ENCODE measurements at places on chromosomes 7 and 10.

DNA sequence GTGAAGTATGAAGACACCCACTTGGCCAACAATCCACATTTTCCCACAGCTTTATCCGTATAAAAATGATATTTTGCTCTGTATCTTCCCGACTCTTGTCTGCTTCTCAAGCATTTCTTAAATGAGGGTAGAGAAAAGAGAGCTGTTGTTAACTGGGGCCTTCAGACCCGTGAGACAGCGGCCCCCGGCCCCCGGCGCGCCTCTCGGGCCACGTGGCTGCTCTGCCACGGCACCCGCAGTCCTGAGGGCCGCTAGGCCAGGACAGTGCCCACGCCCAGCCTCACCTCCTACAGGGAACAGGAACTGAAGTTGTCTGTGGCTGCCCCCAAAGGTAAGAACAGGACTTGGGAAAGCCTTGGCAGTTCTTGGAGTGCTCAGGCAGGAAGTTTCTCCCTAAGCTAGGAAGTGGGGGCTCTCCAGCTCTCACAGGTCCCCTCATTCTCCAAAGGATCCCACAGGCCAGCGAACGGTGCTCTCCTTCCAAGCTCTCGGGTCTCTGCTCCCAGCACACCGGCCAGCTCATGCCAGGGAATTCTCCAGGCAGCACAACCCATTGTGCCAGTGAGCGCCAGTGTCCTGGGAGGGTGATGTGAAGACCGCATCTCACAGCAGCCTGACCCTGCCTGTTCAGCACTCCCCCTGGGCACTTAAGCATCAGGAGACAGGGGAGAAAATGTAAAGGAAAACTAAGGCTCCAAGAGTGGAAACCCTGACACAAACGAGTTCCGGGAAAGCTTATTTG lies 230.3 kb upstream of the PFKP start:
- no peak for DNase-seq

DNA sequence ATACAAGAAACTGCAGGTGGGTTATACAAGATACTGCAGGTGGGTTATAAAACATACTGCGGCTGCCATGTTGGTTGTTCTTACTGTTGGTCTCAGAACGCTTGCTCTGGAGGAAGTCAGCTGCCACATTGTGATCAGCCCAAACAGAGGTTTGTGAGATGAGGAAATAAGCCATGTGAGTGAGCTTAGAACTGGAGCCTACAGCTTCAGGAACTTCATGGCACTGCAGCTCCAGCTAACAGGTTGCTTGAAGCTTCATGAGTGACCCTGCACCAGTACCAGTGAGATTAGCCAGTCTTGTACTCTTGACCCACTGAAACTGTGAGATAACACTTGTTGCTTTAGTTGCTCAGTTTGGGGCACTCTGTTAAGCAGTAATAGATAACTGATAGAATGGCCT lies 74.5 kb upstream of the PRKCQ start:
- DNase-seq, result no peak

DNA sequence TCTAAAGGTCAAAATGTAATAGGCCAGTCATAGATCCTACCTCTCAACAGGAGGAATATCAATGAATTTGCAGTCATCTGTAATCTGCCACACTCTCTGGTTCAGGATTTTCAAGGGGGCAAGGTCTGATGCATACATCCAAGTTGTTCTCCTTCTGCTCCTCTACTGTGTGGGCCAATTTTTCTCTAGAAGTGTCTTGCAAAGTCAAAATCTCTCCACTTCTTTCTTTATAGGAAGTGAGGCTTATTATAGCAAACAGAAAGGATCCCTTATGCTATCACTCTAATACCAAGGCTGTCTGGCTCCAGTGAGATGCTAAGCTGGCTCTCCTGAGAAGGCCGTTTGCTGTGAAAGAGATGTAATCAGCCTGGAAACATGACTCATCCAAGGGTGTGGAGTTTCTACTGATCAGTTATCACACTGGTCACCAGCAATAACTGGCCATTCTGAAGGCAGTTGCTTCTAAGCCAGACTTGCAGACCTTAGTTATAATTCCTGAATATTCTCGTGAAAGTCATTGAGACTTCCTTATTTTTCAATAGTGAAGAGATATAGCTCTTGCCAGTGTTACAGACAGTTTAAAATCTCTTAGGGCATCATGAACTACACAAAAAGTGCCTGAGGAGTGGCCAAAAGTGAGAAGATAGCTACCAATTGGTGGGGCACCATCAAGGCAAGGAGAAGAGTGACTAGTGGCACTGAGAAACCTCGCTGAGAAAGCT lies 43.2 kb upstream of the LRGUK start:
- no peak for DNase-seq

GRCh38 chr7:140597428-140597949 lies 43.1 kb downstream of the DENND2A start:
- no peak for DNase-seq

GRCh38 chr7:142353147-142354060 lies 95.5 kb upstream of the PRSS58 start:
- no peak for DNase-seq

DNA sequence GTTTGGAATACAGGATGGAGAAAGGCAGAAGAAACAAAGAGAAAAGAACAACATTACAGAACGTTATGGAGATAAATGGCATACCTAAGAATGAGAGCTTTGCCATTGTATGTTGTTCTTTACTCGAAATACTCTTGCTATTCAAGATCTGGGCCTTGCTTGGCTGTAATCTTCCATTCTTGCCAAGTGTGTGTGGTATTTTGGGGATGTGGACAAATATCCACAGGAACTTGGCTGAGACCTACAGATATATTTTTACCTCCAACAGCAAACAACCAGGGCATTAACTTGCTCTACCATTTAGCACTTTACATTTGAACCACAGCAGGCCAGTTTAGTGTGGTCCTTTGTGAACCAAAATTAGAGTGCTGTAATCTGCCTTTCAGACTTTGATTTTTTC lies 76.3 kb downstream of the DKK1 start:
- DNase-seq, result no peak

GRCh38 chr7:77684030-77684429 lies 12.2 kb upstream of the RSBN1L start:
- no peak for DNase-seq

DNA sequence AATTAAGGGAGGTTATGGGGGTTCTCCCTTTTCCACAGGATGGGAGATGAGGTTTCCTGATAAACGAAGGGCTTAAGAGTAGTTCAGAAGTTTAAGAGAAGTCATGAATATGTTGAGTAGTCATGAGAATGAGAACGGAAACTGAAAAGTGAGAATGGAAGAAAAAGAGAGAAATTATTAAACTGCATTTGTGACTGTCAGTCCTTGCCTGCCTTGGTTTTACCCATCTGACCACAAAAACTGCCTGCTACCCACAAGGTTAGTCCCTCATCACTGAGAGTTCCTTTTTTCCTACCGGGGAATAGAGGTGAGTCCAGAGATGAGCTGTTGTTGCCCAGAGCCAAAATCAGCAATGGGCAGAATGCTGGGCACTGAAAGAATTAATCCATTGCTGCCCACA lies 174.1 kb upstream of the BET1 start:
- DNase-seq, result no peak

DNA sequence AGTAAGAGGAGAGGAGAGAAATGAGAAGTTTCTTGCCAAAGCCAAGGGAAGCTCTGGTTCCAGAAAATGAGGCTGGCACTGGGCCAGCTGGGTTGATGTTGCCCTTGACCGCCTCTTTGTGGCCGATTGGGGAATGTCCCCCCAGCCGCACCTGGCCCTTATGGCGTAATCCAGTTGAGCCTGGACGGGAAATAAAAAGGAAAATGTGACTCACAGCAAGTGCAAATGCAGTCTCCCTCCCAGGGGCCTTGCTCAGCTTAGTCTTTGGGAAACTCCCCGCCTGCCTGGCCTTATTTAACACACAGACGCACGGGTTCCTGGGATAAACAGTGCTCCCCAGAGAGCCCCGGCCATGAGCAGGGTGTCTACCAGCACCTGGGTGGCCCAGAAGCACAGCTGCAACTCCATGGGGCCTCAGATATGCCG lies 174.8 kb downstream of the KIAA1217 start:
- peak; percentile 15 for DNase-seq

DNA sequence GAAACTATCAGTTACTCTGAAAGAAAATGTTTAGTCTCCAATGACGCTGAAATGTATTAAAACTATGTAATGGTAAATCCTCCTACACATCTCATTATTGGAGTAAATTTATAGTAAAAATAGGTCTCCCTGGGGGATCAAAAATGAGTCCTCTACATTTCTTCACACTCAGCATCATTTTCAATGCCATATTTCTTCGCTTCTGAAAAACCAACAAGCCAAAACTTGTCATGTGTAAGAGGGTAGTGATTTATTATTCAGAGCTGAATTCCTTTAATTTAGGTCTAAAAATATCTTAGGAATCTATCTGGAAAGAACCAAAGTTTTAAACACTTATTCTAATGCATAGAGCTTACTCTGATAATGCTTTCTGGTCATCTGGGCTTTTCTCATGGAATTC lies 3.0 kb downstream of the PDK4 start:
- no peak for DNase-seq

DNA sequence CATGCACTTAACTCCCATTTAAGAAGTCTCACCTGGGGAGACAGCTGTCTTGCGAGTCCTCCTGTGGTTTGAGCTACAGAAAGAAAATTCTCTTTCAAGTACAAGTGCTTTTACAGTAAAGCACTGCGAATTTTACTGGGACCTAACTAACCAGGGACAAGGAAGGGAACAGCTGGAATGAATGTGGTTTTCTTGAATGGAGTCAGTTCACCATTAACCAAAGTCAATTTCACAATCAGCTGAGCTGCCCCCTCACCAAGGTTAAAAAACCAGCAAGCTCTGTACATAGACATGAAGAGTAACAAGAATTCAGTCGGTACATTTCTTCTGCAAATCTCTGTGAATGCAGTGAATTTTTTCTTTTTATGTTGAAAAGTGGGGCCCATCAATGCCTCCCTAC lies 56.3 kb downstream of the GFRA1 start:
- no peak for DNase-seq

GRCh38 chr10:26777686-26778085 lies 80.2 kb downstream of the PDSS1 start:
- no peak for DNase-seq

- DNase-seq, result no peak
Measured at GRCh38 chr10:100625816-100626215, 90.1 kb downstream of the HIF1AN start.

DNA sequence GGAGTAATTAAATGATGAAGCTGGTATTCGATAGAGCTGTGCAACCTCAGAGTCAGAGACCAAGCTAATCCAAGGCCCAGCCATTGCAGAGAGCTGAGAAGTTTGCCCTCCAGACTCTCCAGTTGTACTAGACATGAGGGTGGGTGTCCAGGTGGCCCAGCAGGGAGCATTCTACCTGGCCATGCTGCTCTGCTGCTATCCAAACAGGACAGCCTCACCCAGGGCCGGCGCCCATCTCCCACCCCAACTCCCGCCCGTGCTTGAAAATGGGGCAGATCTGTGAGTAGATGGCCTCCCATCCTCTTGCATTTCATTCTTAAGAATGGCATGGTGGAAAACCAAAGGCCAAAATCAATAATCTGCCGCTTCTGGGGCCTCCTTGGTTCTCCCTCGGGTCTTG lies 124.2 kb downstream of the TCERG1L start:
- DNase-seq, result no peak

All from hypothalamus (tissue), 51 donors.